Mammary epithelial cell (primary cell): ENCODE measurements at places on chromosomes 3 and 15. TPM values are rescaled to one million over a fixed set of nuclear protein-coding genes. Genes with fewer than 3 reads are reported as not detected.

Gene SPATA12
- 0.21 TPM in 1 of 2 replicates, not detected in the other for total RNA-seq

Gene LMAN1L
- 0.14 TPM in 1 of 2 replicates, not detected in the other for total RNA-seq

Gene GOLGA8G
- not detected in 2 replicates for total RNA-seq

Gene C3orf80
- total RNA-seq, result not detected

Gene ZNF80
- not detected in 2 replicates for total RNA-seq

Gene ABCF3
- total RNA-seq, result 58.2 and 68.7 TPM in 2 replicates

Gene CHRM5
- under 0.01 TPM for total RNA-seq

Gene SLC9C1
- total RNA-seq, result 1.7 TPM

Gene IQCF5
- not detected in 2 replicates for total RNA-seq

Gene UROC1
- total RNA-seq, result not detected in 2 replicates

Gene PP2D1
- total RNA-seq, result not detected in 2 replicates

Gene PLCD1
- 41.2 and 53.0 TPM in 2 replicates for total RNA-seq

Gene PIF1
- total RNA-seq, result 0.83 TPM

Gene HRG
- under 0.01 TPM for total RNA-seq
